ENCODE measurements at places on chromosomes 13 and 19. TPM values are rescaled to one million over a fixed set of nuclear protein-coding genes. Genes with fewer than 3 reads are reported as not detected.

GRCh38 chr13:103188713-103189326 is 122.6 kb upstream of the SLC10A2 start:
- DNase-seq: no peak

DNA sequence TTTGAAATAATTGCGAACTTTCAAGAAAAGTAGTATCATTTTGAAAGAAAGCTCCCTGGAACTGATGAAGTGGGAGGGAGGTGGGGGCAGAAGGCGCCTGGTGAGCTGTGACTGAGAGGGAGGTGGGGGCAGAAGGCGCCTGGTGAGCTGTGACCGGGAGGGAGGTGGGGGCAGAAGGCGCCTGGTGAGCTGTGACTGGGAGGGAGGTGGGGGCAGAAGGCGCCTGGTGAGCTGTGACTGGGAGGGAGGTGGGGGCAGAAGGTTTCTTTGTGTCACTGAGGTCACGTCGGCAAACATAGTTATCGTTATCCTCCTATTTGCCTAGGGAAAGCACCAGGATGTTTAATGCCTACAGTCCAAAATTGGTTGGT is 24.2 kb downstream of the C2CD4C start:
- no peak for DNase-seq

Gene PCDH9
- total RNA-seq: 0.13 TPM

Gene CDX2
- not detected for total RNA-seq

Gene KLK13
- total RNA-seq: not detected
